ENCODE measurements at places on chromosomes 6 and 20.

DNA sequence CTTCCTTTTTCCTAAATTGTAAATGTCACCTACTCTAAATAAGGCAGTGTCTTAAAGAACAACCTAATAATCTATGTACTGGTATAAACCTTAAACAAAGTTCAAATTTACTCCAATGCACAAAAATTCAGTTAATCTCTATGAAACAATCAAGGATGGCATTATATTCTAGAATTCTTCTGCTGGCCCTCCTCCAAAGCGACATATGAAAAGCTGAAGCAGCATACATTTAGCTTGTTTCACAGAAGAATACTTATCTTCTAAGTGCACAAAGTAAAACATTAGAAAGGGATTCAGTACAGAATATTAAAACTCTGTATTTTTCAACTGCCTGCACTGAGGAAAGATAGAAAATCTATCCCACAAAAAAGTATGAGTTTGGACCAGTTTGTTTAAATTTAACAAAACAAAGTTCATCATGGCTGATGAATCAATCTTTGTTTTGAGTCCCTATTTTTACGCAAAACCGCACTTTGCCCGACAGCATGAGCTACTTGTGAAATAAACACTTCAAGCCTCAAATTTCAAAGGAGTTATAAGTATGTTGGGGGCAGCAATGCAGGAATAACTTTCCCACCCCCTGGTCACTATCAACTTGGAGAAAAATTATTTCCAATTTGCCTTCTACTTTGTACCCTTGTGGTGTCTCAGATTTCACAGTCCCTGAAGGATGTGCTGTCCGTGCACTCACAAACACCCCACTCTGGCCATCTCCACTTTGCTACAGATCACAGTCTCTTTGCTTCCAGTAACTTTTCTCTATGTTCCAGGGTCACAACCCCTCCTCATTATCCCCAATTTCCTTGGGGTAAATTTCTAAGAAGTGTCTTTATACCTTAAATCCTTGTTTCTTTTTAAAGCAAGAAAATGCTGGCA, 238.2 kb downstream of the PRKN start:
- no peak for DNase-seq

DNA sequence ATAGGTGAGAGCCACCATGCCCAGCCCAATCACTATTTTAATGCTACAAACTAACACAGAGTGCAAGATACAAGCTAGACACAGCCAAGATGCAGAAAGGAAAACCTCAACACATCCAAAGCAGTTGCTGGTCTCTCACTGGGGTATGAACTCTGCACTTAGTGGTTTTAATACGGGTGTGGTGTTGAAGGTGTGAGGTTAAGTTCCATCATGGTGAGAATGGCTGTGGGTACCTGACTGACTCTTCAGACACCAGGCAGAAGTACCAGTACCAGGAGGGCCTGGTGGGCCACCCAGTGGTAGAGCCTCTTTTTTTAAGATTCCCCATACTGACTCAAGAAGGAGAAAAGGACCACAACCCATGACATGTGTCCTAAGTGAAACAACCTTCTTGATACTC, 13.0 kb downstream of the GNAS-AS1 start:
- DNase-seq: no peak

- DNase-seq: no peak
Observed at GRCh38 chr20:16608277-16608650, 35.0 kb upstream of the KIF16B start.

- no peak for DNase-seq
Observed at GRCh38 chr20:24494460-24494920, 25.1 kb downstream of the SYNDIG1 start.

DNA sequence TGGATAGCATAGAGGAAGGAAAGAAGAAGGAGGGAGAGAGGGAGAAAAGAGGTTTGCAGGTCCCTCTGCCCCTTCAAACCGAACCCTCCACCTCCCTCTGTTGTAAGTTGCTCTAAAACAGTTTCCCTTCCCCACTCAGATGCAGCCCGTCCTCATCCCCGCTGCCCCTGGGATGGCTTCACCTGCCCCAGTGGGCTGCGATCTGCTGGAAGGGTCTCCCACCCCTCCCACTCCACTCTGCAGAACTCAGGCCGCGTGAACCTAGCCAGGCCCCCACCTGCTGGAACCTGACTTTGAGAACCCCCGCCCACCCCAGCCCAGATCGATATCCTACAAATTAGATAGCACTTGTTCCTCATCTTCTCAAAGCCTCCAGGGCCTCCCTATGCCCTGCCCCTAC, 190.8 kb downstream of the DLL1 start:
- no peak for DNase-seq

DNA sequence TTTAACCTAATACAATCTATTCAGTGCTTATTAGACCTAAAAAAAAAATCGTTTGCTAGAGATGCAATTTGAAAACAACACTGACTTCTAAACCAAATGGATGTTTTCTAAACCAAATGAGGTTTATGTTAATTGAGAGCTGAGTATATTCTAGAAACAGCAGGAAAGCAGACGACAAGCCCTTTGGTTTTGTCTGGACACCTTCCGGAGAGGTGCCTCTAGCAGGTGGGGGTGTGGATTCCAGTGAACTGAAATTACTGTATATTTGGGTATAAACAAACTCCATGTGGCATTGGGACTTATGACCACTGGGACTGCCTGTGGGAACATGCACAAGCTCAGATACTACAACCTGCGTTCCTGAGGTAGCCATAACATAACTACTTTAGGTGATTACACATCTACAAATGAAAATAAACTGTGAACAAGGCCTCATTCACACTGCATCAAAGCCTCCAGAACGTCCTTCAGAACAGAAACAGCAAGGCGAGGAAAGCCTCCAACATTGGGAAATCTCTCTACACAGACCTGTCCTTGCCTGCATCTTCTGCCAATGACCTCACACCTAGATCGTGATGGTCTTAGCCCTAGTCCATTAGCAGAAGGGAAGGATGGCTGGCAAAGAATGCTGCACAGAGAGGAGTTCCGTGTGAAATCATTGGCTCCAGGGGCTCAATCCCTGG, 206.8 kb upstream of the FOXQ1 start:
- DNase-seq: no peak

- DNase-seq: no peak
Observed at GRCh38 chr20:35699957-35700624, 886 bp downstream of the ROMO1 start.

GRCh38 chr6:145483191-145483996, 251.9 kb downstream of the EPM2A start:
- no peak for DNase-seq

DNA sequence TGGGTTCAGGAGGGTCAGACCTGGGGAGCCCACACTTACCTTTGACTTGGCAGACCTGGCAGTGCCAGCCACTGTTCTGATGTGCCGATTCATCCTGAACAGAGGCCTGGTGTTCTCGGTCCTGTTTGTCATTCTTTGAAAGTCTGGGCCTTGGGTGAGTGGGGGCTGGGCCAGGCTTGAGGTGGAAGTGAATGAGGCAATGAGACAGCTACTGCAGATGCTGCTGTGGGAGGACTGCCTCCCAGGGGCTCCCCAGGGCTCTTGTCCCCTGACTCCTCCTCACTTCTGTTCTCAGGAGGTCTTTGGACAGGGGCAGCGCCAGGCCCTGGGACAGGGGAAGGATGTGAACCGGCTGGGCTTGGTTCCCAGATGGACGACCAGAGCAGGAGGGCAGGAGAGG, 5.6 kb upstream of the TREML4 start:
- no peak for DNase-seq

GRCh38 chr20:24963672-24964505, 14.8 kb downstream of the CST7 start:
- no peak for DNase-seq

- DNase-seq: no peak
Observed at GRCh38 chr6:89828988-89829471, 650 bp upstream of the CASP8AP2 start.

GRCh38 chr20:36128463-36129159, 25.9 kb upstream of the EPB41L1 start:
- DNase-seq: peak; percentile 96

- DNase-seq: no peak
Observed at GRCh38 chr20:16641511-16642023, 68.3 kb upstream of the KIF16B start.

GRCh38 chr6:144343701-144344428, 58.7 kb downstream of the UTRN start:
- no peak for DNase-seq

GRCh38 chr6:167268683-167269280, 22.3 kb upstream of the UNC93A start:
- no peak for DNase-seq

GRCh38 chr6:45877970-45878590, 137.6 kb downstream of the CLIC5 start:
- DNase-seq: no peak

GRCh38 chr20:31785089-31785488, 34.1 kb upstream of the MYLK2 start:
- DNase-seq: no peak

DNA sequence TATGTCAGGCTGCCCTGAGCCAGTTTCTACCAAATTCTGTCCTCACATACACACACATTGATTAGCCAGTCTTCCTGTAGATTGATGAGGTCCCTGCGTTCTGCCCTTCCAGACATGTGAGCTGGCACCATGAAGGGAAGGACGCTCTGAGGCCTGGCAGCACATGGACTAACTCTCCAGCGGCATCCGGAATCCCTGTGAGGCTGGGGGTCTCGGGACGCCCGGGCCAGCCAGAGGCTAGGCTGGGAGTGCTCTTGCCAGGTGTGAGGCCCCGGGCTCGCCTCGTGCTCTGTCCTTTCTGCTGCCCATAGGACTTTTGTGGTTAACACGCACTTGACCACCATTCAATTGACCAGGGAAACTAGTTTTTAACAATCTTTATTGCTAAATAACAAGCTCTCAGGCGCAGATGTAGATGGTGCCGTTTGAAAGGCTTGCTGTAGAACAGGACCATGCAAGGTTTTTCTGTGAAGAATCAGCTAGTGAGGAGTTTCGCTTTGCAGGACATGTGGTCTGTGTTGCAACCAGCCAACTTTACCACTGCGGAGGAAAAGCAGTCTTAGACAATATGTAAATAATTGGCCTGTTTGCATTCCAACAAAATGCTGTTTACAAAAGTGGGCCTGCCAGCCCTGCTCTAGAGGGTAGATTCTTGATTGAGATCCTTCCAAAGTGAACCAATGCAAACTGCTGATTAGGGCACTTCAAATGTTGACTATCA, 29.3 kb downstream of the FOXF2 start:
- no peak for DNase-seq

GRCh38 chr6:137734875-137735182, 132.2 kb upstream of the TNFAIP3 start:
- no peak for DNase-seq

- no peak for DNase-seq
Observed at GRCh38 chr6:82066991-82067411, 180.5 kb downstream of the IBTK start.

- DNase-seq: no peak
Observed at GRCh38 chr6:37190159-37190535, 20.2 kb downstream of the PIM1 start.

DNA sequence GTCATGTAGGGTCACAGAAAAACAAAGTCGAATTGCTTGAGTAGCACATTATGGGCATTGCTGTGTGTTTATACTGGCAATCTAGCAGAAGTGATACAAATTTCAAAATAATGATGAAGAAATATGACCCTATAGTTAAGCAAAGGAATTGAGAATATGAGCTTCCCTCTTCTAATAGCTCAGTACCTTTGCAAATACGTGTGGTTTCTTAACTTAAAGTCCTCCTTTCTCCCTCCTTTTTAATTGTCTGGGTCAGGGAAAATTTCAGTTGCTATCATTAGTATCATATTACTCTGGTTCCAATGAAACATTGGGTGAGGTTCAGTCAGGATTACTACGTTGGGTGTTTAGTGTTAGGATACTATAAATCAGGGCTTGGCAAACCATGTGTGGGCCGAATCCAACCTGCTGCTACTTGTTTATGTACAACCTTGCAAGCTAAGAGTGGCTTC, 166.8 kb upstream of the CARMIL1 start:
- DNase-seq: no peak

- no peak for DNase-seq
Observed at GRCh38 chr6:35678814-35679213, 9.9 kb downstream of the FKBP5 start.

DNA sequence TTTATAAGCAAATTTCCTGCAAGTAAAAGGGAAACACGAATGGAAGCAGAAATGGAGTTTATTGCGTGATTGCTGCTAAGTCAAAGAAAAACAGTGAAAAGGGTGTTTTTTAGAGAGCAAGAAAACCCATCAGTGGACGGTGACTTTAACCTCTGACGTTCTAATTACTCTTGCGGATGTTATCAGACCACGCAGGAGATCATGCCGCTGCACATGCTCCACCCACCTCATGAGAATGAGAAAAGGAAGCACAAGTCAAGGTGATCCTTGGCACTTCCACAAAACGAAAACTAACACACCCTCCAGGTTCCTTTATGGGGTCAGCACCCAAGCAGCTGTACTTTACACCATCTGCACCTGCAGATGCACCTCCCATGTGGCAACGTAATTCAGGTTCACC, 45.0 kb downstream of the LYRM4 start:
- DNase-seq: no peak

DNA sequence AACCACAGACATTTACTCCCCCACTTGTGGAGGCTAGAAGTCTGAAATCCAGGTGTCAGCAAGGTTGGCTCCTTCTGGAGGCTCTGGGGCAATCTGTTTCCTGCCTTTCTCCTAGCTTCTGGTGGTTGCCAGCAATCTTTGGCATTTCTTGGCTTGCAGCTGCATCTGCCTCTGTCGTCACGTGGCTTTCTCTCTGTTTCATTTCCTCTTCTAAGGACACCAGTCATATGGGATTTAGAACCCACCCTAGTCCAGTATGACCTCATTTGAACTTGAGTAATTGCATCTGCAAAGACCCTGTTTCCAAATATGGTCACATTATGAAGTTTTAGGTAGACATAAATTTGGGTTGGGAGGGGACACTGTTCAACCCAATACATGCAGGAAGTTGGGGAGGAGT, 56.2 kb upstream of the EPB41L1 start:
- DNase-seq: no peak

GRCh38 chr20:40335901-40336351, 353.1 kb downstream of the MAFB start:
- no peak for DNase-seq

DNA sequence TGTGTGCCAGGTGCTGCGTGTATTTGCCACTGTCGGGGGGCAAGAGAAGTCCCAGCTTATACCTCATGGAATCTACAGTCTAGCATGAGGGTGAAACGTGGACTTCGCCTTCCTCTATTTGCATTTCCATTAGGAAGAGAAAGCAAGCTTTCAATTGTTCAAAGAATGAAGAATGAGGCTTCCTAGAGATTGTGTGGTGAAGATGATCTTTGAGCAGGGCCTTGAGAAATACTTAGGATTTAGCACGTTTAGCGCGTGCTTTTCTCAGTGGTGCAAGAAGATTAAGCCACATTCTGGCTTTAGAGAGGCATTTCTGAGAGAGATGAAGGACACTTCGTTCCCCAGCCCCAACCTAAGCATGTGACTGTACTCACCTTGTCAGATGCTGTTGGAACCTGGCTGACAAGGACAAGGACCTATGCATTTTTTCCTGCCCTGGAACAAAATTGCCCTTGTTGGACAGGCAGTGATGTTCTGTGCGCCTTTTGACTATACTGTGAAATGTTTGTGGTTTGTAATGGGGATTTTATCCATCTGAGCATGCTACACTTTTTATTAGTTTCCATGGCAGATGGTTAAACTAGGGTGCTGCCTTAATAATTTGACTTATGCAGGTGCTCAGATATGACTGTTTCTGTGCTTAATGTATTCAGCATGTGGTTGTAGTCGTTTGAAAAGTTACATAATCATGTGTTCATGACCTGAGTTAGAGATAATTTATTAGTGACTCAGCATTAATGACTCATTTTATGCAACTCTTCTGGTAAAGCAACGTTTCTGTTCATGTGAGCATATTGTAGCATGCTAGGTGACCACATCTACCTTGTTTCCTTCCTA, 10.7 kb downstream of the TULP4 start:
- DNase-seq: no peak

All from GM04503 (cell line).